Left lung (tissue), 14 donors: ENCODE measurements at places on chromosomes 11 and 22.
A peak's percentile ranks its signal among the peaks of the same experiment; 100 is the strongest.

DNA sequence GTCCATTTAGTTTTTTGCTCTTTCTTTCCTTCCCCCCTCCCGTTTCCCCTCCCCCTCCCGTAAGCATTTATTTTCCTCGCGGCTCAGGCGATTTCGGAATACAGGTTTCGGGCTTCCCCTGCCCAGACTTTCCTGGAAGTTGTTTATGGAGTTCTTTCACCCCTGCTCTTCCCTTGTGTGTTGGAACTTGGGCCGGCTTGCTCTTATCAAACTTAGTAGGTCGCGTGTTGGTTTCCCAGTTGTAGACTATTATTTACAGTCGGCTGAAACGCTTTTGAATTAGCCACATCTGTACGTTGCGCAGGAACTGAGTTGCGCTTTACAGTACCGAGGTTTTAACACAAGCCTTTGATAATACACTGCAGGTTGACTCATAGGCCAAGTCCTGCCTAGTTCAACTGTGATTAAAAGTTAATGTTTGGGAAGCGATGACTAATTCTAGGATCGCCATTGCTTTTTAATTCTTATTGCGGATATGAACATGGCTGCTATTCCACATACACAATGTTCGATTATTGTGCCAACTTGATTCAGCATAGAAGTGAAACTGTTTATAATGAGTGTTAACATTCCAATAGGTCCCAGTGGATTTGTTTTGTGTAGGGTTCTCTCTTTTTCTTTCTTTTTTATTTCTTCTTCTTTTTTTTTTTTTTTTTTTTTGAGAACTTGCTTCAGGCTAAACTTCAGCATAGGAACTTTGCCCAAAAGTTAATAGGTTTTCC is 1.7 kb downstream of the YAP1 start:
- DNase-seq: no peak
- H3K4me3 ChIP-seq: peak overlapping the region; percentile 59
- no peaks in the 10 kb centered on the region for H3K27me3 ChIP-seq
- H3K4me1 ChIP-seq: peaks cover 30% of the 10 kb centered on the region
- peak overlapping the region; percentile 94 for H3K27ac ChIP-seq

GRCh38 chr11:122983438-122984185 is 2.0 kb upstream of the BSX start:
- H3K36me3 ChIP-seq: no peaks in the 10 kb centered on the region
- DNase-seq: no peak
- H3K4me3 ChIP-seq: peak overlapping the region; percentile 55
- H3K4me1 ChIP-seq: peaks cover 17% of the 10 kb centered on the region
- no peak overlapping the region for H3K27ac ChIP-seq
- H3K27me3 ChIP-seq: peaks cover 100% of the 10 kb centered on the region

GRCh38 chr11:134560066-134560465 is 148.0 kb upstream of the B3GAT1 start:
- H3K27me3 ChIP-seq: no peaks in the 10 kb centered on the region
- no peak overlapping the region for H3K4me3 ChIP-seq
- H3K27ac ChIP-seq: no peak overlapping the region
- H3K4me1 ChIP-seq: no peaks in the 10 kb centered on the region
- H3K36me3 ChIP-seq: no peaks in the 10 kb centered on the region
- DNase-seq: no peak

GRCh38 chr22:42430528-42431125 is 1.6 kb downstream of the NFAM1 start:
- peaks cover 49% of the 10 kb centered on the region for H3K4me1 ChIP-seq
- no peaks in the 10 kb centered on the region for H3K27me3 ChIP-seq
- no peak for DNase-seq
- H3K36me3 ChIP-seq: no peaks in the 10 kb centered on the region

DNA sequence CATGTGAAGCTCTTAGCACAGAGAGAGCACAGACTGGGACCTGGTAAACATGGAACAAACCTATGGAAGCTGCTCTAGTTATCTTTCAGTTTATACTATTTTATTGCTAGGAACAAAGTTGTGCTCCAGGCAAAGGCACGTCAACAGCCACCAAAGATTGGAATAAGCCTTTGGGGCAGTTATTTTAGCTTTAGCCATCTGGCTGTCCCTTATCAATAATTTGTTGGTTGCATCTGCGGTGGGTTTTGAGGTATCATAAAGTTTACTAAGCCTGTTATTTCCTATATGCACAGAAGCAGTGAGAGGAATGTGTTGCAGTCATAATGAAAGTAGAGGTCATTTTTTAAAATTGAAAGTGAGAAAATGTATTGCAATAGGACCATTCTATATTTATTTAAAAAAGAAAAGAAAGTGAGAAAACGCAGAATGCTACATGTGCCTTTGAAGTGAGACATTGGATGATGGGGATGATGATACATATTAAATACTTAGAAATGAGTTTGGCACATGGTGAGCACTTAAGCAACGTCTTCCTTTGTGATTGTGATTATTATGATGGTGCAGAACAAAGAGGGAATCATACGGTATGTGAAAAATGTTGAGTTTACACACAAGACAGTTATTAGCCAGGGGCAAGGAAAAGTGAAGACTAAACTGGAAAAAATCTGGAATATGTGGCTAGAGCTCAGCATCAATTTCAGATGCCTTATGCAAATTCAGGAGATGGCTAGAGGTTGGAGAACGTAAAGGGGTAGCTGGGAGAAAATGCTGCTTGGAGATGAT is 58.3 kb downstream of the PRR5L start:
- H3K4me1 ChIP-seq: no peaks in the 10 kb centered on the region
- H3K27me3 ChIP-seq: no peaks in the 10 kb centered on the region
- DNase-seq: no peak
- no peak overlapping the region for H3K4me3 ChIP-seq

DNA sequence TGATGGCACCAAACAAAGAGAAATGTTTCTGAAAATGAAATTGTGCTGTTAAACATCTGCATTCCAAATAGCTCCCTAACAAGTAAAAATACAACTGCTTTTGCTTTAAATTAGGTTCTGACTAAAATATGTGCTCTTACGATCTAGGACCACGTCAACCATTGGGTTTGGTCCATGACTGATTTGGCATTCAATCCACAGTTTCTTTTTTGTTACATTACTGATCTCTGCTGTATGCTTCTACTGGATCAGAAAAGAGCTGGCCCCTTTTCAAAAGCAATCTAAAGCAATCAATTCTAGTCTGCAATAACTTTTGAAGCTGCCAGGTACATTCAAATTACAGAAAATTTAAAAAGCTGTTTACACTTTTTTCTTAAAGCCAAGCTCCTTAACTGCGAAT is 1047.1 kb upstream of the CCDC90B start:
- no peak overlapping the region for H3K27ac ChIP-seq
- DNase-seq: no peak
- no peaks in the 10 kb centered on the region for H3K36me3 ChIP-seq
- H3K4me1 ChIP-seq: no peaks in the 10 kb centered on the region
